AG04450 (cell line): ENCODE measurements at places on chromosomes 1 and 21. TPM values are rescaled to one million over a fixed set of nuclear protein-coding genes. Genes with fewer than 3 reads are reported as not detected.

The UMODL1 gene
- 0.01 and 0.09 TPM in 2 replicates for polyA plus RNA-seq

The FCGR2B gene
- polyA plus RNA-seq: not detected in 2 replicates

The NAV1 gene
- 17.5 and 23.0 TPM in 2 replicates for polyA plus RNA-seq

The CFAP57 gene
- polyA plus RNA-seq: 0.55 and 0.58 TPM in 2 replicates

The SPATA17 gene
- 0.61 and 0.69 TPM in 2 replicates for polyA plus RNA-seq

The AIRE gene
- polyA plus RNA-seq: not detected in 2 replicates

GRCh38 chr1:11898831-11899467 is 27.3 kb downstream of the KIAA2013 start:
- DNase-seq: no peak

DNA sequence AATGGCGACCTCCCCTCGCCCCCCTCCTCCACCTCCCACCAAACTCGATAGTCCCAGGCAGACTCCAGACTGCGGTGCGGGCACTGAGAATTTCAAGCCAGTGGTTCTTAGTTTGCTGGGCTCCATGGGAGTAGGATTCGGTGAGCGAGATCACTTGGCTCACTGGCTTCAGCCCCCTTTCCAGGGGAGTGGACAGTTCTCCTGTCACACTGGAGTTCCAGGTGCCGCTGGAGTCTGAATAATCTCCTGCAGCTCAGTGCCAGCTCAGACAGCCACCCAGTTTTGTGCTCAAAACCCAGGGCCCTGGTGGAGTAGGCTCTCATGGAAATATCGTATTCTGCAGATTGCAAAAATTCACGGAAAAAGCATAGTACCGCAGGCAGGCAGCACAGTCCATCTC is 7.6 kb downstream of the OR2M7 start:
- DNase-seq: no peak

DNA sequence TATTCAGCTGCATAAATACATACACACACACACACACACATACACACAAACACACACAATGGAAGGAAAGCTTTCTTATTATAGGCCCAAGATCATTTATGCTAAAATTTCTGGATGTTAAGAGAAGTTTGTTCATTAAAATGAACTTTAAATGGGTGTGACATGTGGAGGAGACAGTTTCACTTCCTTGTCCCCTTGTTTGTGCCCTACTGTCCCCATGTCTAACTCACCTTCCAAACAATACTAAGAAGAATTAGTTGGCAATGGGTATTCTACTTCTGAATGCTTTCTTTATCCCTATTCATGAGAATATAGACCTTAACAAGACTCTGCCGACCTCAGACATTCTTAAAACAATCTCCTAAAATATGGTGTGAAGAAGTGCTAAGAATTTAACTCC is 63.5 kb upstream of the NRIP1 start:
- DNase-seq: no peak

DNA sequence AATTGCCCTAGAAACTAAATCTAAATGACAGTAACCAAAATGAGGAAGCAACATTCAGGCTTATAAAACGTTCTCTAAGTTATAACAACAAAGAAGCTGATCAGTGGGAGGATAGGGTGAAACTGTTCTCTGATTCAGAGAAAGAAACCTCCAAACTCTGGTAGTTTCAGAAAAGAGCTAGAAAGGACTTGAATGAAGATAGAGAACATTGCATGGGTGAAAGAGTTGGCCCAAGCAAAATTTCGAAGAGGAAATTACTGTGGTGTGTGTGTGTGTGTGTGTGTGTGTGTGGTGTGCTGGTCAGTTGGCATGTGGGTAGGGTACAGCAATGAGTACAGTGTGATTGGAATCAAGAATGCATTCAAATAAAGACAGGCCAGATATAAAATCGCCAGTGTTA is 16.5 kb upstream of the SPAG17 start:
- no peak for DNase-seq

DNA sequence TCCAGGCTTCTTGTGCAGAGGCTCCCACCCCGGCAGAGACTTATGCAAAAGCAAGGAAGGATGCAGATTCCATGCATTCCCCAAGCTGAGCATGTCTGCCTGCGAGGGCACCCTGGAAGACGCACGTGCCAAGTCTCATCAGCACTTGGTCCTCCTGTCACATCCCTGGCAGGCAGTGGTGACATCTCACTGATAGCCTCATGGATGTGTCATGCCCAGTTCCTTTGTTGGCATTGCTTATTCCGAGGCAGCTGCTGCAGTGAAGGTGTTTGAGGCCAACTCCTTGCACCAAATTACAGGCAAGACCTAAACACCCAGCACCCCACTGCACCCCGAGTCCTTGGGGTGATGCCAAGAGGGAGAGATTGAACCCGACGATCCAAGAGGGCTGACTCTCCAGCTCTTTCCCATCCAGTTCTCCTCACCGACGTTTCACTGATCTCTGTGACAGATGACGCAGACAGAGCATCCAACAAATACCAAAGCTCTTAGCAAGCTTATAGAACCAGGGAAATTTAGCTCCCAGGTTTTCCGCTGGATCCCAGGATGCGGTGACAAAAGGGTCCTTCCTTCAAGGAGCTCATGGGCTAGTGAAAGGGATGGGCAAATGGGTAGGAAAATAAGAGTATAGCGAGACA is 611.1 kb downstream of the AJAP1 start:
- no peak for DNase-seq

DNA sequence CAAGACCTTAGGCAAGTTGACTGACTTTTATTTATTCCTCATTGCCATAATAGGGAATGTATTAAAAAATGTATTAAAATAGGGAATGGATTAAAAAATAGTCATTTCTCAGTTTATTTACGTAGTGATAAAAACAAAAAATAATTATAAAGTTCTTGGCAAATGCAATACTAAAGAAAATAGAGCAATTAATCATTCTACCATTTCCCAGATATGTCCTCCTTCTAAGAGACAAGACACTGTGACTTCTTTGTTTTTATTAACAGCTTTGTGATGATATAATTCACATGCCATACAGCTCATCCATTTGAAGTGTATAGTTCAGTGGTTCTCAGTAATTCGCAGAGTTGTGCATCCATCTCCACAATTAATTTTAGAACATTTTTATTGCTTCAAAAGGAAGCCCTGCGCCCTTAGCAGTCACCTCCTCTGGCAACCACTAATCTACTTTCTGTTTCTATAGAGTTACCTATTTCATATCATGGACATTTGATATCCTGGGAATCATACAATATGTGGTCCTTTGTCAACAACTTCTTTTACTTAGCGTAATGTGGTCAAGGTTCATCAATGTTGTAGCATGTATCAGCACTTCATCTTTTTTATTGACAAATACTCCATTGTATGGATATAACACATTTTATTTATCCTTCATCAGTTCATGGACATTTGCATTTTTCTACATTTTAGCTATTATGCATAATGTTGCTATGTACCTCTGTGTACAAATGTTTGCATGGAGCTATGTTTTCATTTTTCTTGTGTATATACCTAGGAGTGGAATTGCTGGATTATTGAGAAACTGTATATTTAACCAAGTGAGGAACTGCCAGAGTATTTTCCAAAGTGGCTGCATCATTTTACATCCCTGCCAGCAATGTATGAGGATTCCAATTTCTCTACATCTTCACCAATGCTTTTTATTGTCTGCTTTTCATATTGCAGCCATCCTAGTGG is 5.6 kb downstream of the TBX19 start:
- no peak for DNase-seq

DNA sequence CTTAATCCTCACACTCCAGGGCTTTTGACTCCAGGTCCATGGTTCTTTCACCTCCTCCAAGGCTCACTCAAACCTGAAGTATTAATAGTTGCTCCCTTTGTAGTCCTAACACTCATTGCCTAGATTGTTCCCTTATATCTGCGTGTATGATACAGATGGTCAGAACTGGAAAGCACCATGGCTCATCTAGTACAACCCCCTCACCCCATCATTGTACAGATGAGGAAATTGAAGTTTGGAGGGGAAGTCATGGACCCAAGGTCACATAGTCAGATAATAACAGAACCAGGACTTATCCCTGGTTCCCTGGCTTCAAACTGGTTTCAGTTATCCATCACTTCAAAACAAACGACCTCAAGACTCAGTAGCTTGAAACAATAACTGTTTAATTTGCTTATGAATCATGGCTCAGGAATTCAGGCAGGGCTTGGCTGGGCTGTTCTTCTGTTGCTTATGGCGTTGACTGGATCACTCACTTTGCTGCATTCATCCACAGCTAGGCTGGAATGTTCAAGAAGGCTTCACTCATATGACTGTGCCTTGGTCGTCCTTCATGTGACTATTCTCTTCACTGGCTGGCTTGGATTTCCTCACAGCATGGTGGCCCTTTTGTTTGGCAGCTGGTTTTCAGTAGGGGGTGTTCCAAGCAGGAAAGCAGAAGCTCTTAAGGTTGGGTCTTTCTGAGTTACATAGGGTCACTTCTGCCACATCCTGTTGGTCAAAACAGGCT is 5.0 kb downstream of the NOS1AP start:
- DNase-seq: no peak

DNA sequence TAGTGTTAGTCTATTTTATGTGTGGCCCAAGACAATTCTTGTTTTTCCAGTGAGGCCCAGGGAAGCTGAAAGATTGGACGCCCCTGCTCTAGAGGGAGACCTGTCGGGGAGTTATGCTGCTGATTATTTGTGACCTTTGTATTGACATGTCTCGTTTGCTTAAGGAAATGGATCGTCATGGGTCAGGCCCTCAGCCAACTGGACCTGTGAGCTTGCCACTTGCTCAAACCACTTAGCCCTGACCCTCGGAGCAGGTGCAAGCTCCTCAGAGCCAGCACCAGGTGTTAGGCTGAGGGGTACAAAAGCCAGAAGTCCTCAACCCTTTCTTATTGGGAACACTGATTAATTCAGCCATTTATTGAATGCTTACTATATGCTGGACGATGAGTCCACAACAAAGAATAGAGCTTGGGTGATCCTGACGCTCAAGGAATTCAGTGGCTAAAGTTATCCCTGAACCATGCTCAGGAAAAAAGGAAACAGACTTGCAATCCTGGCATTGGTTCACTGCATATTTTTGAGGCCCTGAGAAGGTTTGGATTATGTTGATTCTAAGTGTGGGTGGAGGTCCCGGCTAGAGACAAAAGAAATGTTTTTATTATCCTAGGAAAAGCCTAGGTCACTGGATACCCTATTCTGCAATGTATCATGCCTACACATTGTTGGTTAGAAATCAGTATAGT is 19.0 kb downstream of the TGFB2 start:
- no peak for DNase-seq

DNA sequence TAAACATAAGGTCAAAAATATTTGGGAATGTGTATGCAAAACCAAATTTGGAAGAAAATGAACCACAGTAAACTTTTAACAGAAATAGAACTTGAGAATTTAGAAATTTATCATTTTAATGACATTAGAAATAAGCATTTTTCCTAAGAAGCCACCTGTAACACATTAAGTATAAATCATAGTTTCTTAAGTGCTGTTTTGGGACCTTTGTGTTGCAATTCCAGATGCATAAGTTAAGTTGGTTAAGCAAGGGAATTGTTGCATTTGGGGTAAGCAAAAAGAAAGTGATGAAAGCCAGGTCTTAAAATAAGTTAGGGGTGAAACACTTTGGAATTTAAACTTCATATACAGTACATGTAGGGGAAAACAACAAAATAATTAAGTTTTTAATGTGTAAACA is 49.8 kb downstream of the CDKN2C start:
- DNase-seq: no peak

GRCh38 chr1:69494221-69494620 is 73.5 kb upstream of the LRRC7 start:
- DNase-seq: no peak

- no peak for DNase-seq
These were observed 9.0 kb downstream of the CTSK start for GRCh38 chr1:150799089-150799488.

- DNase-seq: no peak
These were observed 5.4 kb upstream of the ZNF281 start for GRCh38 chr1:200415227-200415626.

DNA sequence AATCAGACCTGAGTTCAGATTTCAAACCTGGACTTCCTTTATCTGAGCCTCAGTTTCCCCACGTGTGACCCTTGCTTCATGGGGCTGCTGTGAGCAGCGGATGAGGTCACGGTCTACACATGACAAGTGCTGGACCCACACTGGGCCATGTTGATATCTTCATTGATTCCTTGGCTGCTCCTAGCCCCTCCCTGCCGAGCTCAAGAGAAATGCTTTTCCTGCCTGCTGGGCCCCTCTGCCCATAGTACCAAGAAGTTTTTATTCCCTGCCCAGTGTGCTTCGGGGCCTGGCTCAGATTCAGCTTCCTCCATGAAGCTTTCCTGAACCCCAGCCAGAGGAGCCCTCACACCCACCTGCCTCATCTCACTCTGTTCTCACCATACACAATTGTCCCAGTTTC is 181.6 kb downstream of the PTPRU start:
- no peak for DNase-seq
